ENCODE measurements at places on chromosomes 4 and X.

DNA sequence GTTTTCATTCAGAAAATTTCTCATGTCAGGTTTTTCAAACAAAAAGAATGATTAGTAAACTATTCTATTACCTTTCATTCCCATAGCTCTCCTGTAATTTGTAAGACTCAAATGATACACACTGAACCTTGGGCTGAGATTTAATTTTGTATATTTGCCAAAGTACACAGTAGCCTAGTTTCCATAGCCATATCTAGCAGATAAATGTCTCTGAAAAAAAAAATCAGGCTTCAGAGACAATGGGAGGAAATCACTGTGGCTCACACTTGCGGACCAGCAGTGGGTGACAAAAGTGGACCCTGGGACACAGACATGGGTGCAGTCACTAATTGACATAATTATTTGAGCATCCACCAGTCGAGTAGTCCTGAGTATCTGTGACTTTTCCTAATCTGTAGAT lies 46.6 kb downstream of the MAOA start:
- no peak for DNase-seq

- DNase-seq, result no peak
Observed at GRCh38 chr4:89586864-89587263, 250.1 kb downstream of the SNCA start.

- no peak for DNase-seq
Observed at GRCh38 chrX:141989134-141989533, 85.4 kb downstream of the MAGEC1 start.

DNA sequence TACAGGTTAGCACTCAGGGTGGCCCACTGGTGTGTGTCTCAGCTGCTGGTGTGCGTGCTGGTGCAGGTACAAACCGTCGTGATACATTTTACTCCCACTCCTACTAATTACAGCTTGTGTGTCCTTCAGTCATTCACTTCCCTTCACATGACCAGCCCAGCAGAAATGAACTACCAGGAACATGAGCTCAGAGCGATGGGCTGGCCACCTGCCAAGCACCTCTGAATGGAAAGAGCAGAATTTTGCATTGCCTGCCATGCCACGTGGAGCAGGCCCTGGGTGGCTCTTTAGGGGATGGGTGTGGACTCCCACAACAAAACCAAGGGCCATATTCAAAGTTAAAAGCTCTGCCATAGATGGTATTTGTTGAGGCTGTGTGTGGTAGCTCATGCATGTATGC lies 58.9 kb upstream of the PGM2 start:
- DNase-seq, result no peak

GRCh38 chrX:6203462-6204215 lies 25.0 kb downstream of the NLGN4X start:
- no peak for DNase-seq

GRCh38 chr4:3322059-3322550 lies 29.3 kb downstream of the RGS12 start:
- DNase-seq, result no peak

GRCh38 chrX:1242891-1243402 lies 25.7 kb upstream of the CSF2RA start:
- no peak for DNase-seq

GRCh38 chr4:165150545-165150944 lies 37.9 kb upstream of the TMEM192 start:
- no peak for DNase-seq

DNA sequence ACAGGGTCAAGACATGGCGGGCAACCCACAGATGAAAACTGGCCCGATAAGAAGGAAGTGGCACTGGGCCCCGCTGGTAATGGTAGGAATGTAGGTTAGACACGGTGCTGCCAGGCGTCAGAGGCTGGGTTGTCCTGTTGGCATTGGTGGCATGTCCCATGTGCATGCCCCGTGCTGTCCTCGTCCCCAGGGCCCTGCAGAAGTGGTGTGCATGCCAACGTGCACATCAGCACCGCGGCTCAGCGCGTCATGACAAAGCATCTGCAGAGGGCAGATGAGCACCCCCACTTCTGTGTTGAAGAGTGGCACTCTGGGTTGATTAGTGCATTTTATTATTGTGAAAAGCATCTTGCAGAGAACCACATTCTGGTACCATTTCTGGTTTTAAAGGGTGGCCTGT lies 35.6 kb downstream of the NELFA start:
- DNase-seq, result no peak

DNA sequence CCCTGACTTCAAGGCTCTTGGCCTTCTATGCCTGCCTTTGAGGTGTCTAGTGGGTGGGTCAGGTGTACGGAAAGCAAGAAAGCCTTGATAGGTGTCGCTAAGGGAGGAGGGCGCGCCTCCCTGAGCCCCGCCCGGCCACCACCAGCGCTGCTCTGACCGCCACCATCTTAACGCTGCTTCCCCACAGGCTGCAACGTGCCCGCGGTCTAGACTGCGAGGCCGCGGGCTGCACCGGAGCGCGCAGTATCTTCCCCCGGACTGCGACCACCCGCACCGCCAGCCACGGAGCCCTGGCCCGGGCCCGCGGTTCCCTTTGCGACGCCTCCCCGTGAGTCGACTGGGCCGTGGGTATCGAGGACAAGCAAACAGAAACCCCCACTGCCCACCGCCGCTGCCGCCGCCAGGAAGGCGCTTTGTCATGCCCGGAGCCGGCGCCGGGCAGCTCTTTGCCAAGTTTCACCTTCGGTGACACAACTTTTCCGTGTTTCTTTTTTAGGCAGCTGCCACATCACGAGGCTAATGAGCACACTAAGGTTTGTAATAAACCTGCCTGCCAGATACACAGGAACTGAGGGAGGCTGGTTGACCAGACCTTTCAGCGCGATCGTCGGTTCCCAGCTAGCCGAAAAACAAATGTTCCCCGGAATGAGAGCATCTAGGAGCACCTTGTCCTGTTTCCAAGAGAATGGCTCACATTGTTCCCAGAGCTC lies 335.8 kb upstream of the F9 start:
- DNase-seq, result no peak

- no peak for DNase-seq
Observed at GRCh38 chr4:38734911-38735310, 47.9 kb downstream of the TLR10 start.

GRCh38 chr4:47840291-47840690 lies 2.4 kb upstream of the CORIN start:
- DNase-seq, result no peak

GRCh38 chr4:1151541-1151940 lies 20.8 kb downstream of the SPON2 start:
- no peak for DNase-seq

GRCh38 chr4:173237152-173237551 lies 68.5 kb downstream of the GALNT7 start:
- DNase-seq, result no peak

GRCh38 chr4:20454515-20454914 lies 202.8 kb downstream of the SLIT2 start:
- DNase-seq, result no peak

Data from GM04503 (cell line).